Thoracic aorta endothelial cell (primary cell): ENCODE measurements at places on chromosomes 6 and 20. TPM values are rescaled to one million over a fixed set of nuclear protein-coding genes. Genes with fewer than 3 reads are reported as not detected.

MACROD2 gene
- 0.66 and 1.0 TPM in 2 replicates for total RNA-seq

PPP1R14C gene
- not detected in 2 replicates for total RNA-seq

REM1 gene
- 0.13 and 0.14 TPM in 2 replicates for total RNA-seq

PGK2 gene
- total RNA-seq: not detected in 2 replicates
